ENCODE measurements at places on chromosomes 12 and 14. TPM values are rescaled to one million over a fixed set of nuclear protein-coding genes. Genes with fewer than 3 reads are reported as not detected.

DNA sequence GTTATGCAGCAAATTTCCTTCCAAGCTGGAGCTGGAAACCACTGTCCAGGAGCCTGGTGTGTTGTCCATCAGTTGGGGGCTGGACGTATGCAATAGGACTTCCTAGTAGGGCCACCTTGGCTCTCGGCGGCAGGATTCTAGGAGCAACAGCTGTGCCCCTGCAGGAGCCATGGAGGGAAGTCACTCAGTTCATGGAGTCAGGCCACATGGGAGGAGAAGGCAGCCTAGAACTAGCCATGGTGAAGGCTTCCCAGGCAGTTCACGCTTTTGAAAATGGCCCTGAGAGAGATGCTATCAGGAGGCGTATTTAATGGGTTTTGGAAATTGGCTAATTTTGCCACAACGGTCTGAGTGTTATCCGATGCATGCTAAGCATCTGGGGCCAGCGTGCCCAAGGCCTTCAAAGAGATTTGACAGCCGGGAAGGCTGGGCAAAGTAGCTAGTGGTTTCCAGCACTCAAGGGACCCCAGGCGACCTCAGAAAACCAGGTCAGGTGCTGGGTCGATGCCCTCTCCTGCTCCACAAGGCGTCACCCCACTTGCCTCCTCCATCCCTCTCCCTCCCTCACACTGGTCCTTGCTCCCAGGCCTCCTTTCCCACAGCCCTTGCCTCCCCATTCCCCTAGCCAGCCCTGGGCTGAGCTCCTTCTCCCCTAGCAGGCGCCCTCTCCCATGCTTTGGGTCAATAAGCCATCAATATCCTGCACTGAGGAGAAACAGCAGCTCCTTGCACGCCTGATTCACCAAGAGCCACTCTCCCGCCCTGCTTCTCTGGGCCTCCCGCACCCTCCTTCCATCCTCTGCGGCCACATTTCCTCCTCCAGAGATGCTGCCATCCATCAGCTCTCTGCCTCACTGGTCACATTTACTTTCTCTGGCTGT is 30.9 kb upstream of the SYNDIG1L start:
- no peaks in the 10 kb centered on the region for H3K27me3 ChIP-seq
- no peak for DNase-seq
- H3K36me3 ChIP-seq: no peaks in the 10 kb centered on the region
- H3K4me1 ChIP-seq: no peaks in the 10 kb centered on the region

- no peaks in the 10 kb centered on the region for H3K36me3 ChIP-seq
- DNase-seq: no peak
- H3K4me3 ChIP-seq: no peak overlapping the region
- H3K27ac ChIP-seq: no peak overlapping the region
Measured at GRCh38 chr12:17016116-17016864, 410.3 kb upstream of the LMO3 start.

DNA sequence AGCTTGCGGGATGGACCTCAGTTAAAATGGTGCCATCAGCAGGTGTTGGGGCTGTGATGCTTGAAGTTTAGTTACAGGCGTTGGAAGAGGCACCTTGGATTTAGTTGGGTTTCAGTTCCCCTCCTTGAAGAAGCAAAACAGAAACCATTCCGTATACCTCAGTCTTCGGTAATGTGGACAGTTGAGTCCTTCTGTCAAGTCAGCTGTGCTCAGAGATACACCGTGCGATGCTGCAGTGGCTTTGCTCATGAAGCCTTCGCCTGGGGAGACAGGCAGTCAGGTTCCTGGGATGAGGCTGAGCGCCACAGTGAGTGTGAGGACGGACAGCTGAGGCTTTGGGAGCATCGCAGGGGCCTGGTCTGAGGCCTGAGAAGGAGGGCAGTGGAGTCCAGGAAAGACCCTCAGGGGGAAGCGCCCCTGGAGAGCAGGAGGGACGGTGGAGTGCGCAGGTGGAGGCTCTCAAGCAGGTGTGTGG is 7.4 kb downstream of the RAN start:
- H3K27ac ChIP-seq: no peak overlapping the region
- peaks cover 35% of the 10 kb centered on the region for H3K36me3 ChIP-seq
- no peak for DNase-seq
- H3K4me1 ChIP-seq: peaks cover 18% of the 10 kb centered on the region

GRCh38 chr14:91980157-91980556 is 32.7 kb upstream of the FBLN5 start:
- no peak overlapping the region for H3K27ac ChIP-seq
- no peak for DNase-seq
- H3K36me3 ChIP-seq: peaks cover 46% of the 10 kb centered on the region

GRCh38 chr14:94673781-94674231 is 61.6 kb downstream of the SERPINA3 start:
- no peak for DNase-seq
- H3K27ac ChIP-seq: no peak overlapping the region
- H3K4me1 ChIP-seq: no peaks in the 10 kb centered on the region
- H3K27me3 ChIP-seq: no peaks in the 10 kb centered on the region
- no peak overlapping the region for H3K4me3 ChIP-seq
- H3K36me3 ChIP-seq: no peaks in the 10 kb centered on the region

DNA sequence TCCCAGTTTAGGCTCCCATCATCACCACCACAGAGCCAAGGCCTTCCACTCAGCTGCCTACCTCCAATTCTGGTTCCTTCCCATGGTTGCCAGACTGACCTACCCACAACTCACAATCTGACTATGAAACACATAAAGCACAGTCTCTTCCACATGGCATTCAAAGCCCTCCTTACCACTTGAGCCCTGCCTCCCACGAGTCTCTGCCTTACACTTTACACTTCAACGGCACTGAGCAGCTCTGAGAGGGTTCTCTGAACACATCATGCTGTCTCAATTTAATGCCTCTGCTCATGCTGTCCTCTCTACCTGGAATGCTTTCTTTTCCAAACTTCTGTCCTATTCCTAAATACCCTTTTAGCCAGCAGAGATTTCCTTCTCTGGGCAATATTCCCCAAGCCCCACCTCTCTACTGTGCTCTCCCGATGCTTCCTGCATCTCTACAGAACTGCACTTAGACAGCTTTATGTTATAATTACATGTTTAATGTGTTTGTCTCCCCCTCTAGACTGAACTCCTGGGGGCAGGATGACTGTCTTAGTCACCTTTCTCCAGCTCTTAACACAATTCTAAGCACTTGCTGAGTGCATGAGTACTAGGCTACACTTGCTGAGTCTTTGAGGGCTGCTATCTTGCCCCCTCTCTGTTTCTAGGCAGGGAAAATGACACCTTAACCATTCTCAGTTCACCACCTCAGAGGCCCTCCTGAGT is 23.5 kb downstream of the FMNL3 start:
- H3K4me3 ChIP-seq: no peak overlapping the region
- no peak overlapping the region for H3K27ac ChIP-seq
- DNase-seq: no peak
- peaks cover 7% of the 10 kb centered on the region for H3K4me1 ChIP-seq
- H3K36me3 ChIP-seq: no peaks in the 10 kb centered on the region

DNA sequence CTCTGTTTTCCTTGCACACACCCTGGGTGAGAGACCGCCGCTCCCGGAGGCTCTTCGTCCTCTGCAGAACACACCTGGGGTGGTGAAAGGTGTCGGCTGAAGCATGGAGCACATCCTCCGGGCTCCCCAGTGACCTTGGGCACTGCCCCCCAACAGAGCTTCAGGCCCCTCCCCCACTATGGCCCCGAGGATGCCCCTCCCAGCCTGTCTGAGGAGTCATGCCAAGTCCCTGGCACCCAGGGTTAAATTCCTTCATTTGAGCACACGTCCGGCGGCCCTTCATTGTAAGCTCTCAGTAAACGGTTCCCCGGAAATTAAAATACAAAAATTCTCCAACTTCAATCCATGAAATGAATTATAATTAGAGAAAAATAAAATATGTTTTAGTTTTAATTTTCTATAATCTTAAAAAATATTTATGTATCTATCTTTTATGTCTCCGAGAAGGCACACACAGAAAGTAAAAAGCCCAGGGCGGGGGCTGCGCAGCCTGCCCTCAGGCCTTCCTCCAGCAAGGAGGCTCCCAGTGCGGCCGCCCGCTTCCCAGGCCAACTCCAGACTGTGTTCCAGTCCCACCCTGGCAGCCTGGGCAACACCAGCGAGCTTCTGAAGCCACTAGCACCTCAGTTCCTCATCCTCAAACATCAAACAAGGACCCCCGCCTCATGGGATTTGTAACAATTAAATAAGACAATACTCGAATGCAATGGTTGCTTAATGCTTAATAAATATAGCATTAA is 63.5 kb downstream of the TMEM132D start:
- H3K4me3 ChIP-seq: no peak overlapping the region
- H3K27ac ChIP-seq: no peak overlapping the region
- no peak for DNase-seq
- no peaks in the 10 kb centered on the region for H3K36me3 ChIP-seq
- H3K27me3 ChIP-seq: no peaks in the 10 kb centered on the region
- H3K4me1 ChIP-seq: no peaks in the 10 kb centered on the region

DNA sequence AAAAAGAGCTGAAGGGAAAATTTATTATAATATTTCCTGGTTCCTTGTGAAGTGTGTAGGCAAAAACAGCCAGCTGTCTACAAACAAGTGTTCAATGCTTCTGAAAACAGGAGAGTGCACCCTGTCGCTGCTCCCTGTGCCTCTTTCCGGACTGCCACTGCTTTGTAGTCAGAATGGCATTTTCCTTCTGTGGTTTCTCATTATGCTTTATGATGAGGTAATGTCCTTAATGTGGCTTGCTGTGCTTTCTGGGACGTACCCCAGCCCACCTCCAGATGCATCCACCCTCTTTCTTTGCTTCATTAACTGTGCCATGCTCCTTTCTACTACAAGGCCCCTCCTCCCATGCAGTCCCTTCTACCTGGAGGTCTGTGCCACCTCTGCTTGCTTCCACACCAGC is 148.1 kb downstream of the SYT1 start:
- no peaks in the 10 kb centered on the region for H3K4me1 ChIP-seq
- DNase-seq: no peak
- no peak overlapping the region for H3K4me3 ChIP-seq
- no peak overlapping the region for H3K27ac ChIP-seq
- H3K27me3 ChIP-seq: no peaks in the 10 kb centered on the region
- H3K36me3 ChIP-seq: no peaks in the 10 kb centered on the region

GRCh38 chr12:132925597-132926414 is 30.3 kb downstream of the ZNF605 start:
- no peaks in the 10 kb centered on the region for H3K36me3 ChIP-seq
- H3K4me1 ChIP-seq: no peaks in the 10 kb centered on the region
- H3K4me3 ChIP-seq: no peak overlapping the region

DNA sequence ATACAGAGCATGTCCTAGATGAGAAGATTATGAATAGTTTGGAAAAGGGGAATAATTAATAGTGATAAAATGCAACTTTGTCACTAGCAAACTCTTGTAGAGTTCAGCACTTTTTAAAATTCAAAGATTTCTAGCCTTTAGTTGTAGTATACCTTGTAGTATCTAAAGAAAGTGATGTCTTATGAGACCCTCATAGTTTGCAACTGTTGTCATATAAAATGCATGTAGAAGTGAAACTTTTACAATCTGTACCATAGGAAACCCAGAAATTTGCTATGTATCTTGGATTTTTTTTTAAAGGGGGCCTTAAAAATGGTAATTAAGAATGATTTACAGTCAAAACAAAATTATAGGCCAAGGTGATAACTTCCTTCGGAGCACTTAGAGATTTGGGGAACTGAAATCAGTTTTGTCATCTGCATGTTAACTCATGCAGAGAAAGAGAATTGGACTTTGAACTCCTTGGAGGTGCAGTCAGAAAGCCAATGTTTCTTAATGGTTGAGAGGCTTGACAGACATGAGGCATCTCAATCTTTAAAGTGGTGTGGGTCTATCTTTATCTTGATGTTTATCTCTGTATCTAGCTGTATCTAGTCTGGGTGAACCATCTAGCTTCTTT is 1.3 kb downstream of the LRRK2 start:
- peak overlapping the region; percentile 45 for H3K4me3 ChIP-seq
- H3K36me3 ChIP-seq: no peaks in the 10 kb centered on the region
- peaks cover 38% of the 10 kb centered on the region for H3K27me3 ChIP-seq

GRCh38 chr12:98037401-98038140 is 477.8 kb upstream of the TMPO start:
- no peaks in the 10 kb centered on the region for H3K4me1 ChIP-seq
- H3K36me3 ChIP-seq: no peaks in the 10 kb centered on the region
- no peak overlapping the region for H3K27ac ChIP-seq
- no peak overlapping the region for H3K4me3 ChIP-seq

DNA sequence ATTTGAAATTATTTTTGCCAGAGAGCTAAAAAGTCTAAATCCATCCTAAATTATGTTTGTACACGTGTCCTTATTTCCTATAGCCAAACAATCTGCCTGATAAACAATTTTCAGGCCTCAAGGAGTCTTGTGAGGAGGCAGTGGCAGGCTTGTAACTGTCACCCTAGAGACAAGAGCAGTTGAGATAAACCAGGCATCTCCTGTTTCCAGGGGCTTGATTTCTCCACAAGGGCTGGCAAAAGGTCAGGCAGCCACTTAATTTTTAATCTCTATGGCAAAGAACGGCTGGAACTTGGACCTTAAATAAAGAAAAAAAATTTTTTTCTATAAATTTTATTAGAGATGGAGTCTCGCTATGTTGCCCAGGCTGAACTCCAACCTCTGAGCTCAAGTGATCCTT is 15.5 kb downstream of the PKP2 start:
- no peak overlapping the region for H3K27ac ChIP-seq
- DNase-seq: no peak
- H3K4me3 ChIP-seq: no peak overlapping the region
- H3K36me3 ChIP-seq: no peaks in the 10 kb centered on the region

GRCh38 chr12:118763234-118763633 is 218.1 kb upstream of the SRRM4 start:
- H3K36me3 ChIP-seq: no peaks in the 10 kb centered on the region
- no peak overlapping the region for H3K4me3 ChIP-seq
- H3K27me3 ChIP-seq: no peaks in the 10 kb centered on the region
- no peaks in the 10 kb centered on the region for H3K4me1 ChIP-seq
- DNase-seq: no peak

DNA sequence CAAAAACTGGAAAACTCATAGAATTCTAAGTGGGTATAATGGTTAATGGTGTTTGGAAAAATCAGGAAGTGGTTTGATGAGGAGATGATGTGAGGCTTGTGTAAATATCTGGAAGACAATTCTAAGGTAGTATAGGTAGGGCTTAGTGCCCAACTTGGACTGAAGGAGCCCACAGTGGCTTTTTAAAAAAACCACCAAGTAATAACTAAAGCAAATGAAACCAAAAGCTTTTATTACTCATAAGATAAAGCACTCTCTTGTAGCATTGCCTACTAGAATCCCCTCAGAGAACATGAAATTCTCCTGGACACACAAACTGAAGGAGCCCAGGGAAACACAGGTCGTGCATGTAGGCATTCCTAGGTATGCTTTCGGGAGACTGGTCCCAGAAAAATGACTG is 324.5 kb downstream of the NELL2 start:
- DNase-seq: no peak
- H3K4me1 ChIP-seq: no peaks in the 10 kb centered on the region
- no peak overlapping the region for H3K4me3 ChIP-seq
- no peak overlapping the region for H3K27ac ChIP-seq
- H3K27me3 ChIP-seq: no peaks in the 10 kb centered on the region
- no peaks in the 10 kb centered on the region for H3K36me3 ChIP-seq

- H3K27me3 ChIP-seq: no peaks in the 10 kb centered on the region
- H3K27ac ChIP-seq: no peak overlapping the region
- H3K4me3 ChIP-seq: no peak overlapping the region
- peaks cover 3% of the 10 kb centered on the region for H3K4me1 ChIP-seq
Measured at GRCh38 chr14:71163050-71163841, 256.0 kb downstream of the PCNX1 start.

Gene SLC6A15
- total RNA-seq: not detected

Gene NRL
- total RNA-seq: 1.9 TPM

Gene SPRING1
- total RNA-seq: 7.6 TPM

Gene HPD
- not detected for total RNA-seq

Gene HOXC11
- not detected for total RNA-seq
